Neural progenitor cell (in vitro differentiated cells): ENCODE measurements at places on chromosomes 4 and X. TPM values are rescaled to one million over a fixed set of nuclear protein-coding genes. Genes with fewer than 3 reads are reported as not detected.

Gene CRLF2
- total RNA-seq = not detected in 2 replicates

DNA sequence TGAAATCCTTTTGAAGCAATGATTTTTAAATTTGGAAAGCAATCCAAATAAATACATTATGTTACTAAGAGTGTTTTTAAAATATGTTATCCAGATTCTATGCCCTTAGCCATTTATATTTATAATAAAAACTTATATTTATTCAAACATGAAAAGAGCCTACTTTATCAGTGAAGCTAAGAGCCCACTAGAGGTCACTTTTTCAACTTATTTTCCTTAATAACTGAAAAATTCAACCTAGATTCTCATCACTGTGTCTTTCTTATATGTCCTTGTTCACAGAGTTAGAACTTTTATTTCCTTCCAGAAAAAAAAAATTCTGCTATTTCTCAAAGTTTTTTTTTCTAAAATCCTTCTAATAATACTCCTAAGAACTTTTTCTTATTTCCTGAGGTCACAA, 23.9 kb downstream of the PRDM8 start:
- peaks cover 100% of the 10 kb centered on the region for H3K27me3 ChIP-seq
- H3K4me3 ChIP-seq = no peak overlapping the region
- no peak for DNase-seq
- no peaks in the 10 kb centered on the region for H3K36me3 ChIP-seq
- H3K27ac ChIP-seq = no peak overlapping the region

DNA sequence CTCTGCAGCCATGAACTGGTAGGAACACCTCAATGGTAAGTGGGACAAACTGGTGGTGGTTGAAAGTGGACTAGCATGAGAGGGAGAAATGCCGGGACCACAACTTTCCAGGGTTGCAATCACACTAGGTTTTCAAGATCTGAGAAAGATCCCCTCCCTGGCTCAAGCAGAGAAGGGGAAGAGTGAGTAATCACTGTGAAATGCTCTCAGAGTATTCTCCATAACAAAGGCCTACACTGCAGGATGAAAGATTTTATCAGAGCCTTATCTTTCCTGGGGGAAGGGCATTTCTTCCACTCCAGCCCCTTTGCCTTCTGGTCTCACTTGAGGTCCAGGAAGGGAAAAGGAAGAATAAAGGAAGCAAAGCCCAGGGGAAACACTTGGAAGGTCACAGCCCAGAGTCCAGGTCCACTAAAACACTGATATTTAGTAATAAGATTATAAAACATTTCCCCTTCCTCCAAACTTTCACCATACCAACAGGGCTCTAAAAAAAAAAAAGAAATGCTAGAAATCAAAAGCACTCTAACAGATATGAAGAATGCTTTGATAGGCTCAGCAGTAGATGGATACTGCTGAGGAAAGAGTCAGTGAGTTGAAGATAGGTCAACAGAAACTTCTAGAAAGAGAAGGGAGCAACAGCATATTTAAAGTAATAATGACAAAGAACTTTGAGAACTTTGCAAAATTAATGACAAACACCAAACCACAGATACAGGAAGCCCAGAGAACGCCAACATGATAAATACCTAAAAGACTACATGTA, 95.9 kb downstream of the WDFY3 start:
- peaks cover 4% of the 10 kb centered on the region for H3K36me3 ChIP-seq
- H3K27me3 ChIP-seq = no peaks in the 10 kb centered on the region
- peak; percentile 13 for DNase-seq

Gene BCORL1
- total RNA-seq = 5.1 and 6.5 TPM in 2 replicates

DNA sequence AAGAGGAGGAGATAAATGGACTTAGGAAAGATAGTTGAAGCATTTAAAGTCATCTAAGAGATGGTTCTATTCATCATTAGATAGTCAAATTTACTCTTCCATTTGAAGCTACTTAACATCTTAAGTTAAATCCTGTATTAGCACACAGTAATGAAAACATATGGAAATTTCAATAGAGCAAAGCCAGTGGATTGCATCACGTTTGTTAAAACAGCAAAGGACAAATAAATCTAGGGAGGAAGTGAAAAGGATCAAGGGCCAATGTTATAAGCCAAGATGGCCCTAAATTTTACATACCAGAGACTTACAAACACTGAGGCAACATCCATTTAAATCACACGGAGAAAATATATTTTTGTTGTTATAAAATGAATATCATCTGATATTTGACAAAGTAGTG, 602.8 kb downstream of the INPP4B start:
- H3K36me3 ChIP-seq = no peaks in the 10 kb centered on the region
- H3K4me1 ChIP-seq = no peaks in the 10 kb centered on the region
- no peak for DNase-seq
